Activated CD4-positive, alpha-beta memory T cell treated with anti-CD3 and anti-CD28 coated beads for 36 hours (primary cell): ENCODE measurements at places on chromosomes 5 and 9. TPM values are rescaled to one million over a fixed set of nuclear protein-coding genes. Genes with fewer than 3 reads are reported as not detected.
A peak's percentile ranks its signal among the peaks of the same experiment; 100 is the strongest.

GRCh38 chr5:59300930-59301329 lies 592.6 kb downstream of the PDE4D start:
- no peak for DNase-seq

DNA sequence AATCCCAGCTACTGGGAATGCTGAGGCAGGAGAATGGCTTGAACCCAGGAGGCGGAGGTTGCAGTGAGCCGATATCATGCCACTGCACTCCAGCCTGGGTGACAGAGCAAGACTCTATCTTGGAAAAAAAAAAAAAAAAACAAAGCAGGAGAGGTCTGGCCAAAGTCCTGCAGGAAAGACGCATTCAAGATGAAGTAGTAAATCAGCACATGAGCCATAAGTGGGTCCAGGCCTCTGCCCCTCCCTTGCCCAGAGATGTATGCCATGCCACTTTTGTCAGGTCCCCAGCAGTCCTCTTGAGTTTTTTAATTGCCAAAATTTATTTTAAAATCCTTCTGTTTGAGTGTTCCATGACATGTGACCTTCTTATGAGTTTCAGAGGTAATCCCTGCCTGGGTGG lies 8.5 kb upstream of the PHF19 start:
- DNase-seq, result no peak

- DNase-seq, result no peak
Measured at GRCh38 chr5:168291964-168292785, 730 bp downstream of the WWC1 start.

GRCh38 chr9:92508018-92508820 lies 25.9 kb upstream of the ASPN start:
- DNase-seq, result no peak

- DNase-seq, result no peak
Measured at GRCh38 chr9:93114984-93115335, 18.9 kb downstream of the CARD19 start.

DNA sequence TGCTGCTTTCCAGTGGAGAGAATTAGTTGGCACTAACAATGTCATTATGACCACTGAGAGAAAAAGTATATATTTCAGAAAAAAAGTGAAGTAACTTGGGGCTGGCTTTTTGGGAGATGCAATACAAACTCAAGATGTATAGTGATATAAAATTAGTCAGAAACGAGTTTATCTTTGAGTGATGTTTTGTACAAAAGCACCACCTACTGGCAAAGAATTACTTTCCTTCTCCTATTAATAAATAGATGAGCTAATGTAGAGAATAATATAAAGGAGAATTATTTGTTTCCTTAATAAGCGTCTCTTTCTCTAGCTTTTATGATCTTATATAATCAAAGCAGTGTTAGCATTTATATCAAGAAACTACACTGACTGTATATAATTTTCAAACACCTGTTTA lies 158.8 kb downstream of the MEF2C start:
- DNase-seq, result no peak

GRCh38 chr9:111961009-111961408 lies 64.4 kb downstream of the UGCG start:
- no peak for DNase-seq

GRCh38 chr5:177094224-177095087 lies 7.7 kb downstream of the FGFR4 start:
- no peak for DNase-seq

DNA sequence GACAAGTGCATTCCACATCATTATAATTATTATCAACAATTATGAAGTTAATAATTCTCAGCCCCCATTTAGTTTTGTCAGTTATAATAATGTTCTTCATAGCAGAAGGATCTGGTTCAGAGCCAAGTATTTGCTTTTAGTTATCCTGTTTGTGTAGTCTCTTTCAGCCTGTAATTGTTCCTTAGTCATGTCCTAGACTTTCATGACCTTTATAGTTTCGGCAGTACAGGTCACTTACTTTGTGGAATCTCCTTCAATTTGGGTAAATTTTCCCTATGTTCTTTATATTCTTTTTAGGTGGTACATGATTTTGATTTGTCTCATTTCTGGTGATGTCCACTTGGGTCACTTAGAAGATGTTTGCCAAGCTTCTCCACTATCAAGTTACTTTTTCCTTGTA lies 34.3 kb downstream of the UBE2R2 start:
- no peak for DNase-seq

DNA sequence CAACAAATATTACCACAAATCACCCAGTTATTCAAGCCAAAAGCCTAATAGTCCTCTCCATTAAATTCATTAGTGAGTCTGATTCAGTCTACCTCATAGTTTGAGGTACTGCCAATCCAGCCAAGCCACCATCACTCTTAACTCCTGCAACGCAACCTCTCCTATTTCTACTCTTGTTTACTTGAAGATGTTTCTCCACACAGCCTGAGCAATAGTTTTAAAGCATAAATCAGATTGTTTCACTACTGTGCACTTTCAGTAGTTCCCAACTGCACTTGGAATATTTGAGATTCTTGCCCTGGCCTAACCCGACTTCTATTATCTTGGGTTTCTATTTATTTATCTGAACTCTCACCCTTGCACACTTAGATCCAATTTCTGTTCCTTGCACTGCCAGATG lies 85.5 kb downstream of the YIPF5 start:
- DNase-seq, result no peak

DNA sequence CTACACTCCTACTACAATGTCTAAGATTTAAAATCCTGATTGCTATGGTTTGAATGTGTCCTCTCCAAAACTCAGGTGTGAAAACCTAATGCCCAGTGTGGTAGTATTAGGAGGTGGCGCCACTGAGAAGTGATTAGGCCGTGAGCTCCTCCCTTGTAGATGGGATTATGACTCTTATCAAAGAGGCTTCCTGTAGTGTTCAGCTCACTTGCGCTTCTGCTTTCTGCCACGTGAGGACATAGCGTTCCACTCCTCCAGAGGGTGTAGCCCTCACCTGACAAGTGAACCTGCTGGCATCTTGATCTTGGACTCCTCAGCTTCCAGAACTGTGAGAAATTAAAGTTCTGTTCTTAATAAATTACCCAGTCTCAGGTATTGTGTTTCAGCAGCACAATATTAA lies 33.0 kb upstream of the WHRN start:
- peak; percentile 38 for DNase-seq

DNA sequence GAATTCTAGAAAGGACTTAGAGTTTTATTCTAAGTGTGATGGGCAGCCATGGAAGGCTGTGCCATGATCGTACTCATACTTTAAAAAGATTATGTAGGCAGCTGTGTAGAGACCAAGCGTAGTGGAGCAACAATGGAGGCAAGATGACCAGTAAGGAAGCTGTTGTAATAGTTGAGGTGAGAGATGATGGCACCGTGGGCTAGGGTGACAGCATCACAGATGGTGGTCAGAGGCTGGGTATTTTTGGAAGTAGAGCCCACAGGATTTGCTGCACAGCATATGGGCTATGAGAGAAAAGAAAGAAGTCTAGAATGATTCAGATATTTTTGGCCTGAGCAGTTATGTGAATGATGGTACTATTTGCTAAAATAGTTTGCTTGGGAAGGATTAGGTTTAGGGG lies 7.7 kb downstream of the ARHGAP26 start:
- no peak for DNase-seq

IFNK gene
- total RNA-seq, result not detected

RNF208 gene
- 3.4 TPM for total RNA-seq

CFAP90 gene
- not detected for total RNA-seq

GPR150 gene
- 0.82 TPM for total RNA-seq

ZNF484 gene
- total RNA-seq, result 7.4 TPM

SHOC1 gene
- total RNA-seq, result not detected
